ENCODE measurements at places on chromosomes 6 and 20.

GRCh38 chr6:93786474-93787330 is 367.3 kb upstream of the EPHA7 start:
- no peak for DNase-seq

GRCh38 chr6:166952121-166952520 is 4.2 kb downstream of the RNASET2 start:
- DNase-seq: no peak

- DNase-seq: no peak
Observed at GRCh38 chr6:132817554-132818403, 3.4 kb downstream of the RPS12 start.

- DNase-seq: no peak
Observed at GRCh38 chr6:49325891-49326290, 137.2 kb downstream of the MMUT start.

- DNase-seq: no peak
Observed at GRCh38 chr6:85579581-85579980, 14.1 kb downstream of the SNX14 start.

DNA sequence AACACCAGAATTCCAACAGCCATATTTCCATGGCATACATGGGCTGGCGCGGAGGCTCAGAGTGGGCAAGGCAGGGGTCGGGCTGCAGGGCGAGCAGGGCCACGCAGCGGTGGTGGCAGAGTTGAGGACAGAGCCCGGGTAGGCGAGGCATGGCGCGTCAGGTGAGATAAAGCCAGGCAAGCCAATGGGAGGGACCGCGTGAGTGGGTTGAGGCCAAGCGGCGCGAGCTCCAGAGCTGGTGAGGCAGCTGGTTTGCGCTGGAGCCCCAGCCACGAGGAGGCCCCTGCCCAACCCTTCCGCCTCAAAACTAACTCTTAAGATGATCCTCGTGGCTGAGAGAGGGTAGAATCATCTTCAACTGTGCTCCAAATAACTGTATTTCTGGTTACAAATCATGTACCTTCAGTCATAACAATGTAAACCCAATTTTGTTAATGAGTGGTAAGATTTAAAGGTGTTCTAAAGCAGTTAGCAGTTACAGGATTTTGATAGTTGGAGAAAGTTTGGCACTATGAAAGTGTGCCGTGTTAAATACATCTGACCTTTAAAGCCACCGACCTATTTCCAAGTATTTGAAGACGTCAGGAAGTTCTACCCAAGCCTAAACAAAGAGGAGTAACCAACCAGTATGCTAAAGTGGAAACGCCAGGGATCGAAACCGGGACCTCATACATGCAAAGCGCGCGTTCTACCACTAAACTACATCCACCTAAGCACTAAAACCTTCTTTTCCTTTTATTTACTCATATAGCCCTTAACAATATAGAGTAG is 107.9 kb downstream of the GPX5 start:
- DNase-seq: no peak

GRCh38 chr6:127182501-127182900 is 64.0 kb downstream of the RSPO3 start:
- DNase-seq: no peak

DNA sequence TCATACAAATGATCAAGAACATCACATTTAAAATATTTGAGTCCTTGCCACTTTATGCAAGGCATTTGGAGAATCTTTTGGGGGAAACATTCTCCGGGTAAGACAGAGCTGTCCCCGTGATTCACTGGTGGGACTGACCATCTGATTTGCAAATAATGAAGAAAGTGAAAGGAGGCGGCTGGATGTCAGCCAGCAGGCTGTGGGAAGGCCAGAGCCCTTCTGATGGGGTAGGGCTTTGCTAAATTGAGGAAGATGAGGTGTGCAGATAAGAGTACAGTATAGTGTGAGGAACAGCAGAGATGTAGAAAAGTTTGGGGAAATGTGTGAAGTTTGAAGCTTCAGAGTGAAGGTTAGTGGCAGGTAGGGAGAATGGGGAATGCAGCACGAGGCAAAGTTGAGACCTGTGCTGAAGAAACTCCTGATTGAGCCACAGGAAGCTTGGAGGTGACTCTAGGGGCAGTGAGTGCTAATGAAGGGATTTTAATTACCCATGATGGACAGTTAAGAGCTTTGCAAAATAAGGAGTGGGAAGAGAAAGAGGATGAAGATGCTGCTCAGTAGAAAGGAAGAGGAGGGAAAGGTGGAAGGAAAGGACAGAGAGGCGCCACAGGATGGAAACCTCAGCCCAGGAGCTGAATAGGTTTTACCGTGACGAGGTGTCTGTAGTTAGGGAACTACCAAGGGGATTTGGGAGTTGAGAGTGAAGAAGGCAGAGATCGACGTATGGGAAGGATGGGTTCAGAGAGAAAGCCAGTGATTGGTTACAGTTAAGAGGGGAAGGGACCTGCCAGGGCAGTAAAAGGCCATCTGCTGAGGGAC is 68.7 kb downstream of the SNX9 start:
- DNase-seq: no peak

GRCh38 chr20:8662433-8662954 is 406.4 kb upstream of the PLCB4 start:
- DNase-seq: no peak

DNA sequence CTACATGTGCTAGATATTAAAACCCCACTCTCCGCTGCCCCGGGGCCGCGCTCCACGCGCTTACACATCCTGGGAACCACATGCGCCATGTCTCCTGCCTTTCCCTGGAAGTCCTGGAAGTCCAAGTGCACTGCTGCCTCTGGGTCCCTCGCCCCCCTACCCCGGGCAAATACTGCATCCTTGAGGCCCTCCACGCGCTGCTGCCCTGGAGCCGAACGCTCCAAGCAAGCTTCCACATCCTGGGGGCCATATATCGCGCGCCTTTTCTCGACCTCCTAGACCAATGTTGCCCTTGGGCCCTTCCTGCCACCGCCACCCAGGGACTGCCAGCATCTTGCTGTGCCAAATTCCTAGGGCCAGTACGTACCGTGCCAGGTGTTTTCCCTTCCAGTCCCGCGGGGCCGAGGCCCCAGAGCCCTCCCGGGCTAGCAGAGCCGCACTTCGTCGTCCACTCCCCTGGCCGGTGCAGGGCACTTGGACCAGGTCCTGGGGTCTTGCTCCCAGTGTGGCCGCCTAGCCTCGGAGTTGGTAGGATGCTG is 779 bp upstream of the KCNG1 start:
- DNase-seq: no peak

DNA sequence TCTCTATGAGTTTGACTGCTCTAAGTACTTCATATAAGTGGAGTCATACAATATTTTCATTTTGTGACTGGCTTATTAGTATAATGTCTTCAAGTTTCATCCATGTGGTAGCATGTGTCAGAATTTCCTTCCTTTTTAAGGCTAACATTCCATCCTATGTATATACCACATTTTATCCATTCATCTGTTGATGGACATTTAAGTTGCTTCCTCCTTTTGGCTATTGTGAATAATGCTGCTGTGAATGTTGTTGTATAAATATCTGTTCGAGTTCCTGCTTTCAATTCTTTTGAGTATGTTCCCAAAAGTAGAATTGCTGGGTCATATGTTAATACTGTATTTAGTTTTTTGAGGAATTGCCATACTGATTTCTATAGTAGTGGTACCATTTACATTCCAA is 79.5 kb downstream of the PTPRA start:
- no peak for DNase-seq

Measured in stimulated activated CD8-positive, alpha-beta memory T cell treated with anti-CD3 and anti-CD28 coated beads, Interleukin-4, amount 100 ng/mL, for 1 hour (primary cell).